ENCODE measurements at places on chromosomes 11 and 22.

DNA sequence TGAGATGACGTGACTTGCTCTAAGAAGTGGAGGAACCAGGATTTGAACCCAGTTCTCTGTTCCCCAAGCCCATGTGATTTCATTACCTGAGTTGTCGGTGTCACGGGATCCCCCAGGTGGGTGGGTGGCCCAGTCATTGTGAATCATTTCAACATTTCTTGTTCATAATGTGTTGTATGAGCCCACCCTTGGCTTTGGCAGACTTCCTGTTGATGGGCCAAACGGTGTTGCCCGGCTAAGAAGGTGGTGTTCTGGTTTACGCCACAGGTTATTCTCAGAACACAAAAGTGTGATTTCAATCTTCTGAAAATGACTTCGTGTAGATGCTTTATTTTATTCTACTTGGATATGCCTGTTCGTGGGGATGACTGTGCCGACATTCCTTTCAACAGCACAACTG lies 21.6 kb upstream of the ST14 start:
- no peak for DNase-seq

DNA sequence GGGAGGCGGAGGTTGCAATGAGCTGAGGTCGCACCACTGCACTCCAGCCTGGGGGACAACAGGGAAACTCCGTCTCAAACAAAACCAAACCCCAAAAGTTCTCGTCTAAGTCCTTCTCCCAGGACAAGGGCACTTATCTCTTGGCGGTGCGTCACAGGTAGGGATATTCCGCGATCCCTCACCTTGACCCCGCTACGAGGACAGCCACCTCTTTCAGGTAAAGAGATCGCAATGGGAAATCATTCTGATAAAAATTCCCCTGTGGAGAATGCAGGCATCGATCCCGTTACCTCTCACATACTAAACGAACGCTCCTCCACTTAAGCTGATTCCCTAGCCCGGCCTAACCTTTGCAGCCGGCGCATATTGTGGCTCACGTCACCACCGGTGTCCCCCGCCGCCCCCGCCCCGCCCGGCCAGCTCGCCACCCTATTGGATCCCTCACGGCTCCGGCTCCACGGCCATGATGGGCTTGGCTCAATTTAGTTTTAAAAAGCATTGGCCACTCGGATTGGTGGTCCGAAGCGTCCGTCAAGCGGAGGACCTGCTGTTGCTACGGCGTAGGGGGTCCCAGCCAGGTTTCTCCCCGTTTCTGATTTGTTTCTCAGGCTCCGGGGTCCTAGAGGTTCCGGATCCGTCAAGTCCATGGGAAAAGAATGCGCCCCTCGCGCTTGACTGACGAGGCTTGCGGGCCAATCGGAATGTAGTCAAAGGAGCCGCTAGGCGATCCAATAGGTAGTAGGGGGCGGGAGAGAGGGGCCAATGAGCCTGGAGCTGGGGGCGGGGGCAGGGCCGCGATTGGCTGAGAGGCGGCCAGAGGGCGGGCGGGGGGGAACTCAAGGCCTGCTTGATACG lies 439 bp upstream of the PPP6R3 start:
- DNase-seq, result peak; percentile 97

GRCh38 chr22:42595434-42595833 lies 19.2 kb downstream of the POLDIP3 start:
- no peak for DNase-seq

- no peak for DNase-seq
Observed at GRCh38 chr11:111633756-111634362, 31.6 kb downstream of the SIK2 start.

- DNase-seq, result no peak
Observed at GRCh38 chr11:15897211-15897960, 459.0 kb downstream of the SOX6 start.

GRCh38 chr11:30454111-30454510 lies 131.2 kb downstream of the ARL14EP start:
- DNase-seq, result no peak

DNA sequence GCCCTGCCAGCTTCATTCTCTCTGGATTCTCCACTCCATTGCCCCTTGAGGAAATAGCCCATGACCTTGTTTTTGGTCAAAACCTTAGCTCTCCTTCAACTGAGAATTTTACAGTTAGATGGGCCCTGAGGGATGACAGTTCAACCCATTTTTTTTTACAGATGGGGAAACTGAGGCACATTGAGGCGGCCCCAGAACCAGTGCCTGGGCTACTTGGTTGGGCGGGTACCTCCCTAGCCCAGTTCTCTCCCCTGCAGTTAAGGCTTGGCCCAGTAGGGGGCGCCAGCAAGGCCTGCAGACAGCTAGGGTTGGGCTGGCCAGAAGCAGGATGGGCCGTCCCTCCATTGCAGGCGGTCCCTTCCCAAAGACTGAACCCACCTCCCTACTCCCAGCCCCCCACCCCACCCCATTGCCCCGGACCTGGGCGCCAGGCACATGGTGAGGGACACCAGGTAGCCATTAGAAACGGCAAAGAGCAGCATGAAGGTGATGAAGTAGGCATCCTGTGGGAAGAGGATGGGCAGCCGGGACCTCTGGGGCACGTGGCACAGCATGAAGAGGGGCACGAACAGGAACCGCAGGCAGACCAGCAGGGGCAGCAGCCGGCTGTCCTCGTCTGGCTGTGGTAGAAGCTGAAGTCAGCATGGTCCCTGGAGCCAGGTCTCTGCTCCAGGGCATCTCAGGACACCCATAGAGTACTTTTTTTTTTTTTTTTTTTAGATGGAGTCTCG lies 7.6 kb downstream of the SLC29A2 start:
- DNase-seq, result peak; percentile 91

- DNase-seq, result no peak
Observed at GRCh38 chr22:45686836-45687235, 15.2 kb downstream of the ATXN10 start.

- DNase-seq, result no peak
Observed at GRCh38 chr22:17946662-17947367, 77.5 kb downstream of the MICAL3 start.

DNA sequence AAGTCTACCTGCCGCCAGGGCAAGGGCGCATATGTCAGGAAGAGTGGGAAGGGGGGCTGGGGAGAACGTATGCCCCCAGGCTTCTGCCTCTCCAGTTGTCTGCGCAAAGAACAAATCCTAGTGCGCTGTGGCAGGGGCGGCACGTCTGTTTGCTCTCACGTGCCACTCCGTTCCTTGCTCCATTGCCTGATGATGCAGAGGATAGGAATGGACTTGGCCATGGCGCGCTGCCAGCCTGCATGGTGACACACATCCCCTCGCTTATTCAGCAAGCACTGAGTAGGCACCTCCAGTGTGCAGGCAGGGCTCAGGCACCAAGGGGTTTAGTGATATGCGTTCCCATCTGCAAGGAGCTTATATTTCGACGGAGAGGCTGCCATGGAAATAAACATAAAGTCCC lies 45.4 kb upstream of the SLC22A12 start:
- DNase-seq, result no peak

- DNase-seq, result no peak
Observed at GRCh38 chr11:23555085-23555484, 694.8 kb upstream of the CCDC179 start.

DNA sequence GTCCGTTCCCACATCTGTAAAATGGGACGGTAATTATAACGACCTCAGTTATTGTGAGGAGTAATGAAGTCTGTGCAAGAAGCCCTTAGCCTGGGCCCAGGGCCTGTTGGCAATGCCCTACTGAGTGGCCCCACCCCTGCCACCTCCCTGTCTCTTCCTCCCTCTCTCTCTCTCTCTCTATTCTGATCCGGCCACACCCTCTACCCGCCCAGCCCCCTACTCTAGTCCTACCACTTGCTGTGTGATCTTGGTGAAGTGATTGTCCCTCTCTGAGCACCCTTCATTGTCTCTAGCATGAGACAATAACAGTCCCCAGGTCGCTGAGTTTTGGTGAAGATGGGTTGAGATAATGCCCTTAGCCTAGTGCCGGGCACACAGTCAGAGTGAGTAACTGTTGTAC lies 7.4 kb upstream of the SEC14L6 start:
- no peak for DNase-seq

DNA sequence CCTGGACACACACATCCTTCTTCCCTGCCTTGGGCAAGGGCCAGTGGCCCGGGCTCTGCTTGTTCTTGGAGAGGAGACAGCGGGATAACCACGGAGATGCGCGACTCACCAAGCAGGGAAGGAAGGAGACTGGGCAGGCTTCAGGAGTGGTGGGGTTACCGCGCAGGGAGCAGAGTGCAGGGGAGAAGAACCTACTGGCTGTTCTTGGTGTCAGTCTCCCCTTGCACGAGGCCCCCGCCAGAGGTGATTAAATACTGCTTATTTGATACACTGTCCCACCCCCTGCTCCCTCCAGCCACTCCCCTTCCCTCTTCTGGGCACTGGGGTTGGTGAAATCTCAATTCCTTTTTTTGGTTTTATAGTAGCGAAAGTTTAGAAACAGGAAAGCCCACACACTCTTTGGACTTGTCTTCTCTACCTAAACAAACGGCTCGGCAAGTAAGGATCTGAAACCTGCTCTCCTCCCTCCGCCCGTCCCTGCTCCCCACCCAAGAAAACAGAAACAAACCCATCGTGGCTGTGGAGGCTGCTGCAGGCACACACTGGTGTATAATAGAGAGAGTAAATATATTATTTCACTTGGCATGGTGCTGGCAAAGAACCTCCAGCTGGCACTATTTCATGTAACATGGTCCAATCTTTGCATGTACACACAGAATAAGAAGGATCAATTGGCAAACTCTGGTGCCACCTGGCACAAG lies 10.8 kb downstream of the LARGE2 start:
- no peak for DNase-seq

DNA sequence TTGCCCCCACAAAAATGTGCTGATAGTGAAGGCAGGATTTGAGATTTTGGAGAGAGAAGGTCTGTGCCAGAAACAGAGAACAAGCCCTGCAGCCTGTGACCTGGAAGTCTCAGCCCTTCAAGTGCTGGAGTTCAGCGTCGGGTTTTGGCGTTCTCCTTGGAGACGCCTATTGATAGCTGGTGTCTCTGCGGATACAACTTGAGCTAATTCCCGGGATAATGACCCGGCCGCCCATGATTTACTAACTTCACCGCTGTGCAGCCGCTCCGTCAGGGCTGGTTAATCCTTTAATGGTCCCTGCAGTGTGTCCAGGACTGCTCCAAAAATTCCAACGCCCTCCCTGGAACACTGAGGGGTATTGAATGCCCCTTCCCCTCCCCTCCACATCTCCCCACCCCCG lies 76.6 kb downstream of the WT1 start:
- DNase-seq, result no peak

DNA sequence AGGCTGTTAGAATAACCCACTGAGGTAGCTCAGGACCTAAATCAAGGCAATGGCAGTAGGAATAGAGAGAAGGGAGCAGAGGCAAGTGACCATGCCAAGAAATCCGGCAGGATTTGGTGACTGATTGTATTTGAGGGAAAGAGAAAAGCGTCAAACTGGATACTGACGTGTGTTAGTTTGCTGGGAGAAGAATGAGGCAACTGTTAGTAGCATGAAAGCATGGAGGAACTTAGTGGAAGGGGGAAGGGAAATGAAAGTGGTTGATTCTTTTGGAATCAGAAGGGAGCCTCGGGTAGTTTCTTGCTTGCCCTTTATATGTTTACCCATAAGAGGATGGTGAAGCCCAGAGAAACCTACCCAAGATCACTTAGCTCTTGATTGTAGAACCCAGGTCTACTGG lies 8.3 kb downstream of the PPFIBP2 start:
- no peak for DNase-seq

GRCh38 chr11:125253795-125254525 lies 89.4 kb downstream of the PKNOX2 start:
- DNase-seq, result no peak

GRCh38 chr11:12205330-12205729 lies 94.9 kb downstream of the MICAL2 start:
- DNase-seq, result no peak

GRCh38 chr11:64078284-64078683 lies 42.6 kb downstream of the FLRT1 start:
- DNase-seq, result no peak

DNA sequence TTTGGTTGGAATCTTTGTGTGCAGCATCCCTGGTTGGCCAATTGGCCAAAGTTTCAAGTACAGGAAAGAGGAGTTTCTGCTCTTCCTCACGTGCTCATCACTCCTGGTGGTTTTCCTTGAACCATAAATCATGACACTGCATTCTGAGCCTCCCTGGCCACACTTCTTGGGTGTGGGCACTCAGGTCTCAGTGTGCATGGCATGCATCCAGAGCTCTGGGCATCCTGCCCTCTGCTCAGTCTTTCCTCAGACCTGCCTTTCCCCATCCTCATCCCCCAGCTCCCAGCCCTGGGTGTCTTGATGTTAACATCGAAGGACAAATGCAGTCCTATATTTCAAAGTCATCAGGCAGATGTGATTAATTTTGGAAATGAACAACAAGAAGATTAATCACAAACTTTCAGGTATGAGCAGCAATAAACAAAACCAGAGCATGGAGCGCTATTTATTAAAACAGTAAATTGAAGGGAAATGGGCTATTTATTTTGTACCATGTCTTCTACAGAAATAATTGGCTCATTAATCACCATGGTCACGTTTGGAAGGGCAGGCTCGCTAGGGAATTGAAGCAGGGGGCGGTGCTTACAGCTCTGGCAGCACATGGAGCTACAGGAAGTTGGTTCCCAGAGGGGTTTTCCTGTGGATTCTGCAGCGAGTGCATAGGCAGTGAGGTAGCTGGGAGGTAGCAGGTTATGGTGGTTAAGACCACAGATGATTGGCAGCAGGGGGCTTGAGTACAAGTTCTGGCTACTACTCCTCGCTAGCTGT lies 89.6 kb downstream of the CSNK2A3 start:
- DNase-seq, result no peak

GRCh38 chr22:49101873-49102272 lies 725.8 kb downstream of the BRD1 start:
- no peak for DNase-seq

- DNase-seq, result peak; percentile 82
Observed at GRCh38 chr22:25076336-25076735, 123.3 kb upstream of the CRYBB3 start.

GRCh38 chr11:133697603-133698180 lies 147.6 kb downstream of the SPATA19 start:
- no peak for DNase-seq

DNA sequence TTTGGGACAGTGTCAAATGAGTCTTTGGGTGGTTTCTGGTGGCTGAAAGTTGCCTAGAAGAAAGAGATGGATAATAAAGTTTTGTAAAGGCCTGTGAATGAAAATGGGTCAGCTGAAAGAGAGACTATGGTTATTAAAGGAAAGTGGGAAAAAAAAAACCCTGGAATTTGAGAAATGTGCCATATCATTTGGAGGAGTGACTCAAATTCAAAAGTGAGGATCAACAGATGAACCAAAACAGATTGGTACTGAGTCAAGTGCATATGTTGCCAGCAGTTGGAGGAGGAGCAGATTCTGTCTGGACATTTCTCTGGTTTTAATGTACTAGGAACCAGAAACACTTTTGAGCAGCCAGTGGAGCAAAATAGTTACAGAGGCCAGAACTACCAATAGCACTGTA lies 339.8 kb downstream of the KCNA4 start:
- no peak for DNase-seq
